T-cell (primary cell): ENCODE measurements at places on chromosomes 7 and 10.
A peak's percentile ranks its signal among the peaks of the same experiment; 100 is the strongest.

DNA sequence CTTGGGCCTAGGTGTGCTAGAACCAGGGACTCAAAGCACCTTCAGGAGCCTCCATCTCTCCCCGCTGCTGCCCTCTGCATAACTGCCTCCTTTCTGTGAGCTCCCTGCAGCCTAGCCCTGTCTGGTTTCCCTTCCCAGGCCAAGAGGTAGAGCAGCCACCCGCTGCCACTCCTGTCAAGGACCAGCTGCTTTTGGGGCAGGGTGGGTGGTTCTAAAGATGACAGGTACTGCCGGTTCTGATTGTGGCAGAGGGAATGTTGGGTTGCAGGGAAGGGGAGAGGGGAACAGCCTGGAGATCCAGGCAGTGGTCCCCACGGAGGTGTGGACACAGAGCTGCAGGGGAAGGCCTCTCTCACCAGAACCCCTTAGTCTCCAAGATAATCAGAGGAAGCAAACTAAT is 3.7 kb upstream of the FLNC start:
- no peak for DNase-seq

- DNase-seq = peak; percentile 8
Measured at GRCh38 chr10:63265222-63265617, 132.1 kb downstream of the NRBF2 start.

- DNase-seq = no peak
Measured at GRCh38 chr7:159156436-159157245, 12.0 kb upstream of the VIPR2 start.

- DNase-seq = no peak
Measured at GRCh38 chr10:31011017-31011664, 20.5 kb downstream of the ZNF438 start.

GRCh38 chr7:106282390-106282789 is 2.4 kb downstream of the NAMPT start:
- DNase-seq = no peak

DNA sequence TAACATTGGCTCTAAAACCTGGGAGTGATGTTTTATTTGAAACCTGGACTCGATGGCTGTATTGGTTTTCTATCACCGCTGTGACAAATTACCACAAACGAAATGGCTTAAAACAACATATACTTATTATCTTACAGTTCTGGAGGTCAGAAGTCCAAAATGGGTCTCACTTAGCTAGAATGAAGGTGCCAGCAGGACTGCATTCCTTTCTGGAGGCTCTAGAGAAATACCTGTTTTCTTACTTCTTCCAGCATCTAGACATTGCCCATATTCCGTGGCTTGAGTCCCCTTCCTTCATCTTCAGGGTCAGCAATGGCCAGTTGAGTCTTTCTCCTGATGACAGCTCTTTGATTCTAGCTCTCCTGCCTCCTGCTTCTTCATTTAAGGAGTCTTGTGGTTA is 44.3 kb upstream of the STEAP1B start:
- no peak for DNase-seq
